ENCODE measurements at places on chromosomes 12 and 14.
A peak's percentile ranks its signal among the peaks of the same experiment; 100 is the strongest.

- no peak for DNase-seq
These were observed 10.7 kb upstream of the SRSF9 start for GRCh38 chr12:120480211-120480610.

DNA sequence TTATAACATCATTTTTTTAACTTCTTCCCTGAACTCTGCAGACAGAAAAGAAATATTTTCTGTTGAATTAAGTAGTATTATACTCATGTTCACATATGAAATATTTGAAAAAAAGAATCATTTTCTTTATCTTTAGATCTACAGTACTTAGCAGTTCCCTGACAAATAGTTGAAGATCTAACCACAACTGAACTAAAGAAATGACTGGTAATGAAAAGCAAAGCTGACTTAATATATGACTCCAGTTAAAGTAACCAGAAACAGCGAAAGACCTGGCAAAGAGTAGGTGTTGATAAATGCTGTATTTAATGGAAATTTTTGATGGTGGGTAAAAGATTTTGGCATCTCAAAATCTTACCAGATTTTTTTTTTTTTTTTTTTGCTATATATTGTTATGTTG is 207.1 kb upstream of the SLC16A7 start:
- no peak for DNase-seq

- no peak for DNase-seq
These were observed 193.4 kb downstream of the RASSF9 start for GRCh38 chr12:85642808-85643207.

DNA sequence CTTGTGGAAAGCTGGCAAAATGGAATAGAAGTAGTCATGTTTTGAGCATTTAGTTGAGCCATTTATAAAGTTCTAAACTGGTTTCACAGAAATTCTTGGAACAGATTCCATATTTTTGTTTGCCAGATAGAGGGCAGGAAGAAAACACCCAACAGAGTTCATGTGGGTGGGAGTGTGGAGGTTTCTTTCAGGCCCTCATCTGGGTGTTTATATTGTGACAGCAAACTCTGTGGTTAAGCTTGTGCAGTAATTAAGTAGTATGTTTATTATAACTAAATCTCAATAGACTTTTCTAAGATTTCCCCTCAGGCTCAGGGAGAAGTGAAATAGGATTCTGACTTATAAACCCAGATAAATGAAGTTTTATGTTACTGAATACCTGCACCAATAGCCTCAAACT is 57.4 kb downstream of the SPPL3 start:
- no peak for DNase-seq

- DNase-seq = no peak
These were observed 77.2 kb downstream of the BAZ1A start for GRCh38 chr14:34797747-34798583.

GRCh38 chr14:75513911-75514672 is 8.2 kb upstream of the BATF start:
- peak; percentile 22 for DNase-seq

- DNase-seq = no peak
These were observed 90.4 kb downstream of the IRF2BPL start for GRCh38 chr14:76938092-76938500.

DNA sequence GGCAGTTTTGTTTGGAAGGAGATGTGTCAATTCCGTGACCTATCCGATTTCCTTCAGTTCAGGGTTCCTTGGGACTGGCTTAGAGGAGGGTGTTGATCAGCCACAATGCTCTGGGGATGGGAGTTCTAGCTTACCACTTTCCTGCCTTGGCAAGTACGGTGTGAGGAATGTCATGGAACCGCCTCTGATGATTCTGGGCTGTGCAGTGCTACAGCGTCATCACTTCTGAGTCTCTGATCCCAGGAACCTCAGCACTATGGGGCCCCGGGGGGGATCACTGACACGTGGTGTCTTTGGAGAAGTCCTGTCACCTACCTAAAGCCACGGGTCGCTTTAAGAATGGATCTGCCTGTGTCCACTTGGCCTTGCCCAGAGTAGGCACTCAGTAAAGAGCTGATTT is 271.5 kb upstream of the FKBP4 start:
- DNase-seq = no peak

GRCh38 chr12:93145086-93145485 is 216.0 kb upstream of the EEA1 start:
- no peak for DNase-seq

GRCh38 chr14:101481557-101481956 is 79.7 kb upstream of the DIO3 start:
- no peak for DNase-seq

DNA sequence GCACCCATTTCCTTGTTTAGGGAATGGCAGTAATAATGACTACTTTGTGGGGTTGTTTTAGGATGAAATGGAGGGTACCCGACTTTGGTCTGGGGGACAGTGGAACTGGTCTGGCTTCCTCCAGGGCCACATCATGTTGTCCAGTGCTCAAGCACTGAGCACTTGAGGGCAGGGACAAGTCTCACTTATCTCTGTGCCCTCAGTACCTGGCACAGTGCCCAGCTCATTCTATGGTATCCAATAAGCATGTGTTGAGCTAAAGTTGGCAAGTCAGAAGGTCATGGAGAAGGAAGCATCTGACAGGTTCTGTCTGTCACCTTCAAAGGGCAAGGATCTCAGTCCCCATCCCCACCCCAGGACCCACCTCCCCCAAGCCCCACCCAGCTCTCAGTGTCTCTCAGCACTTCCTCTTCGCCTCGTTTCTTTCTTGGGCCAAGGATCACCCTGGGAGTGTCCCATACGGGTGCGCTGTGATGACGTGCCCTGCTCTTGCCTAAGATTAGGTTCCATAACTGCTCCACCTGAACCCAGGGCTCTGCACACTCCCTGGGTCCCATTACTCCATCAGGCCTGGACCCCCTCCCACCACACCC is 24.3 kb upstream of the TMEM106C start:
- no peak for DNase-seq

DNA sequence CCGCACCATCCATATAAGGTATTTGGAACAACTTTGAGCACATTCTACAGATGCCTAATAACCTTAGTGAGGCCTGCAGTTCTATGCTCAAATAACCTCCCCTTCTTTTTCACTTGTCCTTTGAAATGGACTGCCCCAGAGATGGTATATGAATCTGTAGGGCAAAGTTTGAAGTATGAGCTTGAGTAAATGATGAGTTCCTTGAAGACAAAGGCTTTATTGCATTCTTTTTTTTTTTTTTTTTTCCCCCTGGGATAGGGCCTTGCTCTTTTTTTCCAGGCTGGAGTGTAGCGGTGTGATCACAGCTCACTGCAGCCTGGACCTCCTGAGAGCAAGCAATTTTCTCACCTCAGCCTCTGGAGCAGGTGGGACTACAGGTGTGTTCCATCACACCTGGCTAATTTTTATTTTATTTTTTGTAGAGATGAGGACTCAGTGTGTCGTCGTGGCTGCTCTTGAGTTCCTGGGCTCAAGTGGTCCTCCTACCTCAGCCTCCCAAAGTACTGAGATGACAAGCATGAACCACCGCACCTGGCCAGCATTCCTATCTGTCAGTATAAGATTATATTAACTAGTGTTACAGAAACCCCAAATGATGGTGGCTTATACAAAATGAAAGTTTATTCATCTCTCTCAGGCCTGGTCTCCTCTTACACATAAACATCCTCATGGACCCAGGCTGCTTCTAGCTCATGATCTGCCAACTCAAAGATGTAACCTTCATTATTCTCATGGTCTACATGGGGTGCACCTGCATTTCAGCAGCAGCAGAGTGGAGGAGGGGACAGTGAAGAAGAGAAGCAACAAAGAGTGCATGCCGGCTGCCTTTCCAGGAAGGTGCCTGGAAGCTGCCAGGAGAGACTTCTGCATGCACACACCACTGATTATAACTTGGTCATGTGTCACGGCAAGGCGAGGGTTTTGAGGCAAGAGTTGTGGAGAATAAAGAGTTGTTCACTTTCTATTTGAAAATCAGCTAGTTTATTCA is 101.4 kb downstream of the DUSP16 start:
- peak; percentile 73 for DNase-seq

DNA sequence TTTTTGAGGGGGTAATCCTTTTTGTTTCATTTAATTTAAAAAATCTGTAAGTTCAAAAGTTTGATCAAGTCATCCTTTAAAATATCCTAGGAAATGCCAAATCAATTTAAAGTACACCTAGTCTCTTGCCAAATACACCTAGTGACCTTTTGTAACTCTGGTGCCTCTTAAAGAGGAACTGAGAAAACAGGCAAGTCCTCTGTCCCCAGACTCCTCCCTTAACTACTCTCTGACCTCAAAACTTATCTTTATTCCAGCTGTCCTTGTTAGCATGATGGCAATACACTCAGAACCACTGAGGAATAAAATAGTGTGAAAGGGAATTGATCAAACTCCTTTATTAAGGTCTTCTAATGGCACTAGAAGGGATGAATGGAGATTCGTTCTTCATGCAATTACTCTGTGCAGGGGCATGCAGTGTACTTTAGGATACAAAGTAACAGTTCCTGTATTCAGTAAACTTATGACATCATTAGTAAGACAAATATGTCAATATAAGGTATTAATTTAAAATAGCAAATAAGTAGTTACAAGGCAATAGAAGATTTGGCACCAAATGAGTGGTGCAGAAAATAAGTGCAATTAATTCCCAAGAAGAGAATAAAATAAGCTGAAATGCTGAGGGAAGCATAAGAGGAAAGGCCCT is 3.3 kb downstream of the FAR2 start:
- no peak for DNase-seq

GRCh38 chr12:65952737-65953209 is 128.5 kb downstream of the HMGA2 start:
- no peak for DNase-seq

DNA sequence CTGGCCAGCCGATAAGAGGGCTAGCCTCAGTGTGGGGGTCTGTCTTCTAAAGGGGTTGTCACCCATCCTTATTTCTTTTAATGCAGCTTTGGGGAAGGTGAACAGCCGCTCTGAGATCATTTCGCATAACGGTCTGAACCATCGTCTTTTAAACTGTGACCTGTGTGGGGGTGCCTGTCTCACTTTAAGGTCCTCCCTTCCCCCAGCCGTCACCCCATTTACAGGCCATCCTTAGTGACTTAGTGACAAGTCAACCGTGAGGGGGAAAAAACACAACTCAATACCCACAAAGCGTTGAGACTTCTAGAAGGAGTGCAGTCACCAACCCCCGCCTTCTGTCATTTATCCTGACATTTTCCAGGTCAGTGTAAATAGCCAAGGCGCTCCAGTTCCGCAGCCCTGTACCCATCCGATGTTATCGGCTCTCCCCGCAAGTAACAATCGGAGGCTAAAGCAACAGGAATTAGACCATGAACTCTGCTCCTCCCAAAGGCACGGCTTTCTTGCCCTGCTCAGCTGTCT is 505 bp upstream of the DENND5B start:
- no peak for DNase-seq

GRCh38 chr12:27142101-27142721 is 59.8 kb upstream of the C12orf71 start:
- peak; percentile 65 for DNase-seq

GRCh38 chr14:95520346-95520745 is 3.9 kb upstream of the SYNE3 start:
- no peak for DNase-seq

GRCh38 chr14:105322791-105323556 is 8.4 kb downstream of the PACS2 start:
- no peak for DNase-seq

GRCh38 chr14:68777644-68778043 is 15.2 kb downstream of the ZFP36L1 start:
- DNase-seq = no peak

DNA sequence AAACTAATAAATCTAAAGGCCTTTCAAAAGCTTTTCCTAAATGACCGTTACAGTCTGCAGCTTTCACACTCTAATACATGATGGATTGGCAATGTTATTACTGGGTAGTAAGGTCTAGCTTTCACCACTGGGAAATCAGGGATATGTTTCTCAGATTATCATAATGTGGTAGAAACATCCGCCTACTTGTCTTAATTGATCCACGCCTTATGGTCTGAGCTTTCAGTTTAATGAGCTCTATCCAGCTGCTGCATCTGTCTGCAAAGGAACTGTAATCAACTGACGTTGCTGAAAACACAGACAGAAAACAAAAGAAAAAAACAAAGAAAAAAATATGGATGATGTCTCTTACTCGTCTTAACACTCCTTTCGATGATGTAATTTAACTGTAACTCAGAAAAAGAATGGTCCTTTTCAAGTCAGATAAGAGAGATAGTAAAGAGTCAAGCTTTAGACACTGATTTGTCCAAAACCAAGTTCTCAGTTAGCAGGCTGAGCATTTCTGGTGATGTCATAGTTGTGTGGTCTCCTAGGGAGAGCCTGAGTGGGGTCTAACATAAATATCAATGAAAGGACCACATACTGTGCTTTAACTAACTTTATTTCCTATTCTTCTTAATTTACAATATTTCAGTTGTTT is 85.9 kb downstream of the C2CD5 start:
- no peak for DNase-seq

GRCh38 chr14:99757331-99758070 is 35.7 kb upstream of the EML1 start:
- no peak for DNase-seq

GRCh38 chr12:52204931-52205505 is 13.2 kb upstream of the KRT80 start:
- DNase-seq = no peak

- no peak for DNase-seq
These were observed 66.9 kb upstream of the FGD4 start for GRCh38 chr12:32332446-32332845.

DNA sequence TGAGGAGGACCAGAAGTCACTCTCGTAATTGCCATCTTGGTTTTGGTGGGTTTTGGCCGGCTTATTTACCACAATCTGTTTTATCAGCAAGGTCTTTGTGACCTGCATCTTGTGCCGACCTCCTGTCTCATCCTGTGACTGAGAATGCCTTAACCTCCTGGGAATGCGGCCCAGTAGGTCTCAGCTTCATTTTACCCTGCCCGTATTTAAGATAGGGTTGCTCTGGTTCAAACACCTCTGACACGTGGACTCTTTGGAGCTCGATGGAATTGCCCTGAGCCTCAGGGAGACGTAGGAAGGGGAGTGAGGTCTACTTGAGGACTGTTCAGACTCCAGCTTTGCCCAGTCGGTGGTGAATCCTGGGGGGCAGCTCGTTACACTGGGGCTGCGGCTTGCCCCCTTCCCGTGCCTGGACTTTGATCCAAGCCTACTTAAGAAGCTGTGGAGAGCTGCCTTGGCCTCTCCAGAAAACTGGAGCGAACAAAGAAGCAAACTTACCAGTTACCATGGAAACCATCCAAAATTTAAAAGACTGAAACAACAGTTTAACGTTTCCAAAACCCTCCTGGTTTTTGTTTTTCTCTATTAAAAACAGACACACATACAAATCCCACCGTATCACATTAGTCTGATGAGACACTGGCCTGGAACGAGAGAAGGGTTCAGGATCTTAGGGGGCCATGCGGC is 28.0 kb downstream of the CALM1 start:
- DNase-seq = no peak

- DNase-seq = no peak
These were observed 179.7 kb downstream of the TTC8 start for GRCh38 chr14:89004166-89004565.

- no peak for DNase-seq
These were observed 53.3 kb downstream of the BCAT1 start for GRCh38 chr12:24895612-24896011.

DNA sequence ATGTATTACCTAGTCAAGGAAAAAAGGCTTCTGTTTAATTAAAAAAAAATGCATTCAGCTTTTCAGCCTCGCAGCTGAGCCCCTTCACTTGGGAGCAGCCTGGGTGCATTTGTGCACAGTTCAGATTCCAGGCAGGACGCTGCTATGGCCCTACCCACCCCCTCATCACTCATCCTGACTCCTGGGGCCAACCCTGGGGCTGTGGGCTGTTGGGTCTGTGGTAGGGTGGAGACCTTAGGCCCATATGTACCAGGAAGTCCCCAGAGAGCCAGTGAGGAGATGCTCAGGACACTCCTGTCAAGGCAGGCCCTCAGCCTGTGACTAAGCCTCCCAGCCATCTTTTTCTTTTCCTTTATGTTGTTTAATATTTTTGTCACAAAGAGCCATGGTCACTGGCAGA is 9.3 kb upstream of the CDCA4 start:
- no peak for DNase-seq

Measured in CD4-positive, CD25-positive, alpha-beta regulatory T cell (primary cell).